Central memory CD4-positive, alpha-beta T cell (primary cell): ENCODE measurements at places on chromosomes 13 and 19.

GRCh38 chr19:41930322-41930722 is 2.1 kb upstream of the ERFL start:
- no peak for DNase-seq

GRCh38 chr19:4198467-4199126 is 16.1 kb downstream of the ANKRD24 start:
- DNase-seq: no peak

- DNase-seq: no peak
These were observed 519 bp downstream of the PTPRS start for GRCh38 chr19:5339950-5340636.

- no peak for DNase-seq
These were observed 4.2 kb upstream of the PKN1 start for GRCh38 chr19:14428882-14429416.

DNA sequence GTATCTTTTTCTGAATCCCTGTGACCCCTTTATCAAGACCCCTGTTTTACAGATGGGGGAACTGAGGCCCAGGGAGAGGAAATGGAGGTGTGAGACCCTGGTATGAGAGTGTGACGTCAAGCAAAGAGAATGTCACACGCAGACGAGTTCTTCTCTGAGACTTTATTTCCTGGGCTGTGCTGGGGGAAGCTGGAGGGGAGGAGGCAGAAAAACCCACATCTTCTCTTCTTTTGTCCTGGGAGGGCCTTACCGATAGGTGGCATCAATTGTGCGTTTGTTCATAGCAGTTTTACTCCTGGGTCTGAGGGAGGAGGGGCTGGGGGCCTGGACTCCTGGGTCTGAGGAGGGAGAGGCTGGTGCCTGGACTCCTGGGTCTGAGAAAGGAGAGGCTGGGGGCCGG is 4.9 kb upstream of the KLK15 start:
- no peak for DNase-seq

- no peak for DNase-seq
These were observed 27.7 kb downstream of the STK24 start for GRCh38 chr13:98549006-98549727.

DNA sequence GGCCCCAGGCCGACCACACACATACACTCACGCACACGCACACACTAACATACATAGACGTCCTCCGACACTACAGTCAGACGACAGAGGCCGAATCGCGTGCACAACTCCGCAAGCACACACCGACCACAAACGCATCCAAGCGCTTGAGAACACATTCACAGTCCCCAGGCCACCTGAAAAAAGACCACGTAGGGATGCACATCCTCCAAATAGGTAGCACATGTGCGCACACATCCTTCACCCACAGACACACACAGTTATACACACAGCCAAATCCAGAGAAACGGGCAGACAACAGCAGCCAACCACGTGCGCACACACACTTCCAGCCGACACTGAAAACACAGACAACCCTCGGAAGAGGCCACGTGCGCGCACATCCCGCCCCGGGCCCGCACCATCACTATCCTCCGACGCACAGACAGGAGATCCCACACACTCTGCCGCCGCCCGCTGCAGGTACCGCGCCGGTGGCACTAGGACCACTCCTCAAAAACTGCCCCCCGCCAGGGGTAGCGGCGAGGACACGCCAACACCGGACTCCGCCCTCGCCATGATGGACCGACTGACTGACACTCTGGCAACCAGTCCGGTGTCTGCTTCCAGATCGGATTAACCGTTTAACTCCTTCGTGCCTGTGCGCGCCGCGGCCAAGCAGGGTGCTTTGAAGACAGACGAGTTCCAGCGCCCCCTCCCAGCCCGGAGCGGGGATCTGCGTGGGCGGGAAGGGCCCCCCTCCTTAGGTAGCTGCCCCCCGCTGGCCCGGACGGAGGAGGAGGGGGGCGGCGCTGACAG is 493 bp upstream of the PDE4A start:
- peak; percentile 58 for DNase-seq

DNA sequence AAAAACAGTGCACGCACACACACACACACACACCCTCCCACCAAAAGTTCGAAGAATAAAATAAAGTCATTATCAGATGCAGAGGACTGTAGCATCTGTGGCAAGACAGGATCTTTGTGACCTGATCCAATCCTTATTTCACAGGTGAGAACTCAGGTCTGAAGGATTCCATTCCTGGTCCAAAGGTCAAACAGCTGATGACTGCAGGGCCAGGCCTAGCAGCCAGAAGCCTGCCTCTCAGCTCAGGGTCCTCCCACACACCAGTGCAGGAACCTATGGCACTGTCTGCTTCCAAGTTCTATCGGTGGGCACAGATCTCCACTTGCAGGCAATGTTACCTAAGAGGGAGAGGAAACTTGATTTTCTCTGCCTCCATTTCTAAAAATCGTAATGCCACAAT is 57.5 kb downstream of the SERP2 start:
- no peak for DNase-seq
